Fibroblast of gingiva (primary cell): ENCODE measurements at places on chromosomes 2 and 18.

DNA sequence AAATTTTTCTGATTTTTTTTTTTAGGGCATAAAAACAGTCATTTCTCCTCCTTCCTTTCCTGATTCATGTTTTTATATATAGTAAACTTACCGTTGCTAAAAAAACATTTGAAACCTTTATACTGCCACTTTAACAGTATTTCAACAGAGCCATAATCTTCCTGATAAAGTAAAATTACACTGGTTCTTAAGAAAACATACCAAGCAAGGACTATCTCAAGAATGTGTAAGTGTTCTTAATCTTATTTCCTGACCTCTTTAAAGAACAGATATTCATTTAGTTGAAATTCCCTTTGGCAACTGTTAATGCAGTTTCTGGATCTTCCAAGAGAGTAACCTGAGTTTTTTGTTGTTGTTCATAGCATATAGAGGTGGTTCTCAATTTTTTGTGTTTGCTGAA lies 26.6 kb upstream of the COLEC12 start:
- no peak for DNase-seq

GRCh38 chr2:223747392-223748042 lies 89.9 kb downstream of the AP1S3 start:
- DNase-seq, result no peak

GRCh38 chr18:47881752-47882455 lies 48.6 kb downstream of the SMAD2 start:
- DNase-seq, result peak; percentile 63

GRCh38 chr2:29871541-29871940 lies 49.8 kb downstream of the ALK start:
- DNase-seq, result no peak

GRCh38 chr18:13993730-13994129 lies 78.4 kb upstream of the MC2R start:
- no peak for DNase-seq

DNA sequence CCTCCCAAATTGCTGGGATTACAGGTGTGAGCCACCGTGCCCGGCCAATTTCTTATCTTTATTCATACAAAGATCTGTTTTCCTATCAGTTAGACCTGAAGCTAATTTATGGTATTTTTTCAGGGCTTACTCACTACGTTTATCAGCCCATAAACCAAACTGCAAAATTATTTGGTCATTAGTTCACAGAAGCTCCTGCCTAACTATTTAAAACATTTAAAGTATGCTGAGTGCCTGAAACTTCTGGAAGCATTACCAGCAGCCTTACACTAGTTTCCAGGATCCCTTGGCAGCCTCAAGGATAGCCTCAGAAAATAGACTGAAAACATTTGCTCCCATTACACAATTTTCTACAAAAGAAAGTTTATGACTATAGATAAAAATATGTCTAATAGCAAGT lies 68.8 kb downstream of the GALNT13 start:
- DNase-seq, result peak; percentile 1

DNA sequence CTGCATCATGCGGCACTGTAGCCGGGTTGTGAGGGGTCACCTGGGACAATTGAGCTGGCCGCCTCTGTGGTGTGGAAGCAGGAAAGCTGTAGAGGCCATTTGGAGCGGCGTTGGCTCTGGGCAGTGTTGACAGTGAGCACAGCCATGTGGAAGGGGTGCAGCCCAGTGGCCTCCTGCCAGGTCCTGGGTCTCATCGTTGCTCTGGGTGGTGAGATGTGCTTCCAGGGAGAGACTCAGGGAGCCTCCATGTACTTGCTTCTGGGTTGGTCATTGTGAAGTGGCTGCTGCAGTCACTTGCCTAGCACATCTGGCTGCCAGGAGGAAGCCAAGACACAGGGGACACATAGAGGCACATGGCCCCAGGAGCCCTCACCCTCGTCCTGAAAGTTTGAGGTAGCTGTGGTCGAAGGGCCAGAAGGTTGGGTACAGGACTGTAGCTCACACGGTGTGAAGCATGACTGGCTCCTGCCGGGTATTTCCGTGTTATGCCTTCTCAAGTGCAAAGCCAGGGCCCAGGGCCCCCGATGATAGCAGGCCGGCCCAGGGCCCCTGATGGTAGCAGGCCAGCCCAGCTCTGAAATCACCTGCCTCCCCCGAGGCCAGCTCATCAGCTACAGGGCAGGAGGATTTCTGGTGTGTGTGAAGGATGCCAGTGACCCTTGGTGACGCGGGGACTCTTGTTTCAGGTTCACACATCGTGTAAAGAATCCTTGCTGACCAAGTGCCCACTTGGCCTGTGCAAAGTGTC lies 82.6 kb downstream of the DGKD start:
- no peak for DNase-seq

GRCh38 chr18:55013685-55014084 lies 54.4 kb upstream of the CCDC68 start:
- no peak for DNase-seq

- peak; percentile 89 for DNase-seq
These were observed 3.8 kb downstream of the ACTG2 start for GRCh38 chr2:73896362-73897239.

GRCh38 chr2:205644018-205644417 lies 38.3 kb upstream of the NRP2 start:
- no peak for DNase-seq

- DNase-seq, result peak; percentile 6
These were observed at the start of gene MYCN for GRCh38 chr2:15939854-15940660. Gene MYCN, plus strand, starts transcription at chr2:15940550. Its CDS starts 1,515 bp downstream, at chr2:15942065.

DNA sequence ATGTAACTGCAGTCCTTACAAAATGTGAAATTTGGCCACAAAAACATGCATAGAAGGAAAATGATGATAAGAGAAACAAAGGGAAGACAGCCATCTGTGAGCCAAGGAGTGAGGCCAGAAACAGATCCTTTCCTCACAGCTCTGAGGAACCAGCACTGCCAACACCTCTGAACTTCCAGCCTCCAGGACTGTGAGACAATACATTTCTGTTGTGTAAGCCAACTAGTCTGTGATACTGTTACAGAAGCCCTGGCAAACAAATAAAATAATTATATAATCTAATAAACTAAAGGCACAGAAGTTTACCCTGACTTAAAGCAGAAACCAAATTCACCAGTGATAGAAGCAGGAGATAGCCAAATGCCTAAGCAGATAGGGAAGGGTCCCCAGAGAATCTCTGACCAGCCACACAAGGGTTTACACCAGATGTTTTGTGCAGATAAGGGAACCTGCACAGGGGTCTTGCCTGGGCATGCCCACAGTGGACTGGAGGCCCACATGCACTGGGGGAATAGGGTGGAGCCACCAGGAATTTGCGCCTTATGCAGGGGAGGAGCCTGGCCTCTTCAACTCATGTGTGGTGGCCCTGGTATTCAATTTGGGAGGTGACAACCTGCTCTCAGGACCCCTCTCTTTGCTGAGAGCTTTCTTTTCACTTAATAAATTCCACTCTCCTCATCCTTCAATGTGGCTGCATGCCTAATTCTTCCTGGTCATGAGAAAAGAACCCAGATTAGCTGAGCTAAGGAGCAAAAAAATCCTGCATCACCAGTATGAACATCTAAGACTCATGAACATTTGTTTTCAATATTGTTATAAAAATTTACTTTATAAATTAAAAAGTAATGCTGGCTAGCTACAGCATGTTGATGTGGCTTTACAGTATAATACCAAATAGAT lies 3.8 kb upstream of the GCC2 start:
- DNase-seq, result no peak

DNA sequence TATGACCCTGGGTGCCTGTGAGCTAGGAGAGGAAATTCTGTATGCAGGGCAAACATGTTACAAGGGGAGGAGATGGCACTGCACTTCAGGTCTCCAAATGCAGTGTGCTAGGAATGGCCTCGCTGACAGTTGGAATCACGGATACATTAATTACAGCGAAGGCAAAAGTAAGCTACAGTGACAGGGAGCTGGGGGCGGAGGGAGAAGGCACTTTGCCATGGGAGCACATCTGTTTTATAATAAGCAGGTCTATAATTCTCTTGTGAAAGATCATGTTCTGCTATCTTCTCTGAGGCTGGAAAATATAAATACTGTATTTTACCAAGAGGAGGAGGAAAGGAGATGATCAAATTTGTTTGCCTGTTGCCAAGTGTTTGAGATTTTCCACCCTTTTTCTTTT lies 56.3 kb upstream of the FZD5 start:
- DNase-seq, result no peak

- DNase-seq, result no peak
These were observed at the start of gene KLHL30 for GRCh38 chr2:238138331-238139195. Gene KLHL30, plus strand, starts transcription at chr2:238138668. Its CDS starts 2,087 bp downstream, at chr2:238140755.

DNA sequence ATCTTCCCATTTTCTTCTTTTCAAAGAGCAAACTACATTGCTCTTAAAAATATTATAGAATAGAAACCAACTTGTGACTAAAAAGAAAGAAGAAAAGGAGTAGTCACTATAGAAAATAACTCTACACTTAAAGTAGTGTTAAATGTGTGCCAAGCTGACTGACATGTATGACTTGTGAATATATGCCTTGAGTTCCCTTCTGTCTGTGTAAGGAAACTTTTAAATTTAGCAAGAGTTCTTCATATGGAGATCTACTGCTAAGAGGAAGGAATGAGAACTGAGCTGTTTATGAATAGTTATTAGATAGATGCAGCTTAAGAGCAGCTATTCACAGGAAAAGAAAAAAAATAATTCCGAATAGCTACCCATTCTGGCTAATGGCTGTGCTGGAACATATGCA lies 1221.7 kb upstream of the ZEB2 start:
- DNase-seq, result no peak

GRCh38 chr2:17506736-17507616 lies 11.3 kb downstream of the RAD51AP2 start:
- no peak for DNase-seq

- no peak for DNase-seq
These were observed 231.7 kb downstream of the GBX2 start for GRCh38 chr2:235936493-235936892.

DNA sequence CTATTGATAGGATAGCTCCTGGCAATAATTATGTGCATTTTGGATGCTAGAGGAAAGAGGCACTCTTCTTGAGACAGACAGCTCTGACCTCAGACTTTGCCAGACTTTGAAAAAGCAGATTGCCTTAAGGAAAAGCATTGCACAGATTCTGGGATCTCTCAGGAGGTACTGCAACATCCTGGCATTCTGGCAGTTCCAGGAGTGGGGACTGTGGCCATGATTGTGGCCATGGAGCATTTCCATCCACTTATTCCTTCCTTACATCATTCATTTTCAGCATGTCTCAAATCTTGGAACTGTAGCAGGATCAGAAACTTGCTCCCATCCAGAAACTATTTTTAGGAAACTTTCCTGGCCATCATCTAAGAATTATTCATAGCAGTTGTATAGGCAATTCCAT lies 144.9 kb upstream of the FOSL2 start:
- DNase-seq, result peak; percentile 26

GRCh38 chr2:39059366-39059952 lies 61.4 kb downstream of the SOS1 start:
- peak; percentile 36 for DNase-seq

DNA sequence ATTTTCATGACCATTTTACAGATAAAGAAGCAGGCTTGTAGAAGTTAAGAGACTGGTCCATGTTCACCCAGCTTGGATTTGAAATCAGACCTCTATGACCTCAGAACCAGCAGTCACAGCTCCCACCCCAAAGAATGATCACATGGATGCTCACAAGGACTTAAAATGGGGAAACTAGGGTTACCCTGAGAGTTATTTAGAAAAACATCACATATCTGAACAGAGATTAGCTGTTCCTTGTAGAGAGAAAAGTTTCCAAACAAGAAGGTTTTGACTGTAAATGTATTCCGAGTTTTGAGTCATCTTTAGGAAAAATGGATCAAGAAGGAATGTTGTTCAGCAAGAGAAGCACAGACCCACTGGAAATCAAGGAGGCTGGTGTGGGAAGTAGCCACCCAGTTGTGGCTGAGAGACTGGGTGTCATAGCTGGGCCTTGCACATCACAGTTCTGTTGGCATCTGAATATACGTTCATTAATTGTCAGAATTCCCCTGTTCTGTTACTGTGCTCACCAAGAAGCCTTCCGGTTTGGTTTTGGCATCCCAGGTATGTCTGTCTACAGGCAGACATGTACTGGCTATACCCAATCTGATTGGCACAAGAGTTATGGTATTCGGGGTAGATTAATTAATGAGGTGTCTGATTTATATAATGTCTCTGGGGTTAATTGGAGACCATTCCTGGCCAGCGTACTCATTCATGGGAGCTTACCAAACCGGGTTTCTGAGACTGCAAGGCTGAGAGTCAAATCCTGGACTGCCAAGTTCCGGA lies 371.8 kb upstream of the SLC14A2 start:
- DNase-seq, result no peak

- DNase-seq, result no peak
These were observed 2.5 kb downstream of the SALL3 start for GRCh38 chr18:78981989-78982620.

DNA sequence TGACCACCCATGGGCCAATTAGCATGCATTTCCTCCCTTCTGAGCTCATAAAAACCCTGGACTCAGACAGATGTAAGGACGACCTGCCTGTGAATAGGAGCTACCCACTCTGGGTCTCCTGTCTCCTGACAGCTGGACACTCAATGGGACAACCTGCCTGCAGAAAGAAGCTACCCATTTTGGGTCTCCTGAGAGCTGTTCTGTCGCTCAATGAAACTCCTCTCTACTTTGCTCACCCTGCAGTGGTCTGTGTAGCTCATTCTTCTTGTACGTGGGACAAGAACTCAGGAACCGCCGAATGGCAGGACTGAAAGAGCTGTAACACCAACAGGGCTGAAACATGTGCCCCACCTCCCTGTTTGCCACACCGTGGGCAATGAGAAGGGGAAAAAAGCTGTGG lies 60.3 kb upstream of the DYNC1I2 start:
- no peak for DNase-seq

GRCh38 chr2:181725476-181725875 lies 45.2 kb upstream of the NEUROD1 start:
- DNase-seq, result no peak

DNA sequence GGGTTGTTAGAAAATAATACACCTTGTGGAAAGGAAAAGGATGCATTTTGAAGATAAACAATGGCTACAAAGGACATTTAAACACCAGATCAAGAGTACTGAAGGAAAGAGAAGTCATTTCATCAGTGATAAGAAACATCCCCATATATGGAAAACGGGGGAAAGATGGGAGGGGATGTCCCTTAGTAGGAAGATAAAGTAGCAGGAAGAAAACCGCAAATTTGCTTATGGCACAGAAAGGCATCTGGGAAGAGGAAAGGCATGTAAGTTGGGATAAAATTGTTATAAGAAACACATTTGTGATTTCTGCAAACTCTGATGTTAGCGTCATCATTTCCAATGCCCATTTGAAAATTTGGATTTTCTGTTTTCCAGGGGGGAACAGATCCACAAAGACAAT lies 10.5 kb upstream of the LYPD1 start:
- no peak for DNase-seq

GRCh38 chr2:40352041-40352702 lies 99.7 kb downstream of the SLC8A1 start:
- peak; percentile 75 for DNase-seq

- DNase-seq, result no peak
These were observed 30.6 kb upstream of the AP1S3 start for GRCh38 chr2:223868005-223868404.

GRCh38 chr2:46164529-46165301 lies 132.5 kb upstream of the EPAS1 start:
- peak; percentile 88 for DNase-seq

- peak; percentile 43 for DNase-seq
These were observed 89.2 kb upstream of the GLS start for GRCh38 chr2:190791347-190791975.

GRCh38 chr18:77754475-77755044 lies 504.9 kb downstream of the GALR1 start:
- DNase-seq, result no peak
